Activated CD4-positive, alpha-beta memory T cell treated with anti-CD3 and anti-CD28 coated beads for 36 hours (primary cell): ENCODE measurements at places on chromosomes 3 and 15. TPM values are rescaled to one million over a fixed set of nuclear protein-coding genes. Genes with fewer than 3 reads are reported as not detected.
A peak's percentile ranks its signal among the peaks of the same experiment; 100 is the strongest.

- no peaks in the 10 kb centered on the region for H3K4me1 ChIP-seq
- no peaks in the 10 kb centered on the region for H3K27me3 ChIP-seq
- H3K36me3 ChIP-seq = peaks cover 7% of the 10 kb centered on the region
- H3K4me3 ChIP-seq = no peak overlapping the region
Observed at GRCh38 chr3:27324686-27325085, 44.5 kb downstream of the NEK10 start.

- H3K4me1 ChIP-seq = peaks cover 50% of the 10 kb centered on the region
- no peaks in the 10 kb centered on the region for H3K27me3 ChIP-seq
- peak overlapping the region; percentile 90 for H3K27ac ChIP-seq
- peak overlapping the region; percentile 87 for H3K4me3 ChIP-seq
- DNase-seq = peak; percentile 67
Observed at GRCh38 chr3:63912768-63913588, 795 bp upstream of the SCAANT1 start.

- no peak overlapping the region for H3K27ac ChIP-seq
- no peak overlapping the region for H3K4me3 ChIP-seq
Observed at GRCh38 chr3:188861842-188862744, 309.7 kb upstream of the TPRG1 start.

The RAB6B gene
- total RNA-seq = 3.9 TPM

The SAMD7 gene
- not detected for total RNA-seq

The ALDH1L1 gene
- not detected for total RNA-seq

The LRRIQ4 gene
- 0.14 TPM for total RNA-seq

The NAALADL2 gene
- not detected for total RNA-seq

GRCh38 chr3:70840106-70840870 is 527.9 kb upstream of the MDFIC2 start:
- peaks cover 8% of the 10 kb centered on the region for H3K4me1 ChIP-seq
- no peaks in the 10 kb centered on the region for H3K36me3 ChIP-seq
- no peak overlapping the region for H3K4me3 ChIP-seq
- DNase-seq = no peak
- no peaks in the 10 kb centered on the region for H3K27me3 ChIP-seq

The CTDSPL gene
- 3.7 TPM for total RNA-seq

- H3K27ac ChIP-seq = no peak overlapping the region
- H3K4me3 ChIP-seq = no peak overlapping the region
- no peaks in the 10 kb centered on the region for H3K36me3 ChIP-seq
Observed at GRCh38 chr3:36394176-36394575, 13.9 kb downstream of the STAC start.

The NMNAT3 gene
- total RNA-seq = 1.1 TPM

DNA sequence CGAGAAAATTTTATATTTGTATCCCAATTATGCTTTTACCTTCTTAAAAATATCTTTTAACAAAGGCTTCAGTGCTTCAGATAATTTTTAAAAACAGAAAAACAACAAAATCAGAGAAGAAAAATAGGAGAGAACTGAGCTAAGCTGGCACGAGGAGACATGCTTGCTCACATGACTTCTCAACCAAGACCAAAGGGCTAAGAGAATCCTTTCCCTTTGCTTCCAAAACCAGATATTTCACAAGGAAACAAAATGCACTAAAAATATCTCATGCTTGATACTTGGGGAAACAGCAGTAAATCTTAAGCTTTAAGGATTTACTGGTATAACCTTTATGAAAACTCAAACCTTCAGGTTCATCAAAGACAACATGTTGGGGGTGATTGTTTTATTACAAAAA is 58.4 kb downstream of the CAPN7 start:
- H3K4me3 ChIP-seq = no peak overlapping the region
- DNase-seq = no peak
- H3K27ac ChIP-seq = peak overlapping the region; percentile 64
- no peaks in the 10 kb centered on the region for H3K27me3 ChIP-seq
- peaks cover 51% of the 10 kb centered on the region for H3K4me1 ChIP-seq

DNA sequence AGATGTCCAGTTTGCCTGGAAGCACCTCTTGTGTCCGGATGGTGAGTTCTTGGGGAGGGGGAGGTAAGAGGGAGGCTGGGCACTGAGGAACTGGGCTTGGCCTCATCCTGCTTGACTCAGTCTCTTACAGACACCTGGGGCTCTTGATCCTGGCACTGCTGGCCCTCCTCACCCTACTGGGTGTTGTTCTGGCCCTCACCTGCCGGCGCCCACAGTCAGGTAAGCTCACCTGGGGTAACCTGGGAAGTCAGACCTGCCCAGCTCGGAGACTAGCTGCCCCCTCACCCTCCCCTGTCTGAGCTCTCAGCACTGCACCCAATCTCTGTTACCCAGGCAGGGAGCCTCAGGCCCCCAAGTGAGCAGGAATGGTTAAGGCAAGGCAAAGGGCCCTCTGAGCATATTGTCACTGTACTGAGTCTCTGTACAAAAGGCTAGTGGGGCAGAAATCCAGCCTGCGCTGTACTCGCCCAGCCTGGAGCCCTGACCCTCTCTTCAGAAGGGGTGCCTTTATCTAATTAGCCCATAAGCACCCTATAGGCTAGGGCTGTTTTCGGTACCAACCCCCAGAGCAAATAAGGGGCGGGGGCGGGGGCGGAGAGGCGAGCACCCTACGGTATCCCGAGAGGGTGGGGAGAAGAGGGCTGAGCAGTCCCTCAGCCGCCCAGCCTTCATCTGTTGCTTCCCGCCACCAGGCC is 2.2 kb upstream of the IL17RC start:
- H3K27ac ChIP-seq = no peak overlapping the region
- H3K27me3 ChIP-seq = peaks cover 2% of the 10 kb centered on the region
- H3K36me3 ChIP-seq = peaks cover 3% of the 10 kb centered on the region
- peaks cover 28% of the 10 kb centered on the region for H3K4me1 ChIP-seq
- DNase-seq = no peak
- peak overlapping the region; percentile 65 for H3K4me3 ChIP-seq

DNA sequence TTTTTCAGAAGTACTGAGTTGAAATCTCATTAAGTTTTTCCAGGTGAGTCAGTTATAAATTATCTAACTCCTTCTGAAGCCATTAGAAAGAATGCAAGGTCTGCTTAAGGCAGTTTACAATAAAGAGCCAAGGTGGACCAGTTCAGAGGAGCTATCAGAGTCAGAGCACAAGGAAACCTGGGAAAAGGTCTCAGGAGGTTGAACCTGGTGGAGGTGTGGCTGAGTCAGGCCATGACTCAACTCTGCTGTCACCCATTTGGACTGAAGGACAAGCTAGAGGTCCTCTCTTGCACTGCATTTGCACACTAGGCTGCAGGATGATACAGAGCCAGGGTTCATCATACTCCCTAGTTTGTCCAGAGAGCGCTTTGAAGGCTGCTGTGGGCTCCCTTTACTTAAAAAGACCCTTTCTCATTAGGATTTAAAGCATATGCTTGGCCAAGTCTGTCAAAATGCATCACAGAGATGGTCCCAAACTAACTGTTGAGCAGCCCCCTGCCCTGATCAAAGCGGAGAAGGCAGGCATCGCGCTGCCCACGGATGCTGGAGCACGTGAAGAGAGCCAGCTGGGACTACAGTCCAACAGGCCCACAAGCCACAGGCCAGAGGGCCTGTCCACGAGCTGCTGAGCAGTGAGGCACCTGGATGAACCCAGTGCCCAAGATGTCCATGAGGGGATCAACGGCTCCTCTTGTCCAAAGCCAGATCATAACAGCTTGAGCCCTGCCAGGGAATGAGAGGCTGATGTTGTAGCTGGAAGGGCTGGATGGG is 26.0 kb upstream of the MRPS22 start:
- peaks cover 6% of the 10 kb centered on the region for H3K27me3 ChIP-seq
- H3K4me3 ChIP-seq = no peak overlapping the region
- no peak for DNase-seq

GRCh38 chr15:99425657-99426301 is 140.0 kb upstream of the MEF2A start:
- no peak overlapping the region for H3K27ac ChIP-seq
- H3K4me3 ChIP-seq = no peak overlapping the region
- H3K36me3 ChIP-seq = peaks cover 2% of the 10 kb centered on the region
- DNase-seq = no peak
- peaks cover 4% of the 10 kb centered on the region for H3K27me3 ChIP-seq

The COL8A1 gene
- total RNA-seq = not detected

DNA sequence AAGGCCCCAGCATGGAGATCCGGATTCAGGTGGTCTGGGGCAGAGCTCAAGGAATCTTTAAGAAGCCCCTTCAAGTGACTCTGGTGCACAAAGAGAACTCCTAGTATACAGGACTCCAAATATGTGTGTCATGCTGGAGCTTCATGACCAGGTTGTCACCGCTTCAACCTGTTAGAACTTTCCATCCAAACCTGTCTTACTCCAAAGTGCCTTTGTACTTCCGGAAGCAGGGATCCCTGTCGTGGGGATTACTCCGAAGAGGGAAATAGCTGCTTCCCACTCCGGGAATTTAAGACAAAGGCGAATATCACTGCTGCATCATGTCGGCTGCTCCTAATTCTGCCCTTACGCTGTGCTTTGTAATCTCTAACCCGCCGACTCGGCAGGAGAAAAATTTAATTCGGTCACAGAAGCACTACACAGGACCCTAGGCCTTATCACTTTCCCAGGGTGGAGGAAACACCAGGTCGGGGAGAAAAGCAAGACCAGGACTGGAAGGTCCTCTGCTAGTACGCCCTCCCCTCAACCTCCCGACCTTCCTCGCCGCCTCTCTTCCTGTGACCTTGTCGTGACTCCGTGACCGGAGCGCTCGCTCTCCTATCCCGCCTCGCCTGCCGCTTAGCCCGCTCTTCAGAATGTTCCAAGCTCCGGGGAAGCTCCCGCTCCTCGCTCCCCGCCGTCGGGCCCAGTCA is 730 bp downstream of the HIGD1A start:
- DNase-seq = peak; percentile 57
- H3K27ac ChIP-seq = peak overlapping the region; percentile 86
- peaks cover 7% of the 10 kb centered on the region for H3K27me3 ChIP-seq
- H3K4me3 ChIP-seq = peak overlapping the region; percentile 95

The CIAO2A gene
- 97.4 TPM for total RNA-seq

GRCh38 chr15:45099549-45100165 is 14.3 kb downstream of the DUOX2 start:
- H3K4me1 ChIP-seq = no peaks in the 10 kb centered on the region
- no peak overlapping the region for H3K4me3 ChIP-seq
- peaks cover 1% of the 10 kb centered on the region for H3K27me3 ChIP-seq
- DNase-seq = no peak
- no peak overlapping the region for H3K27ac ChIP-seq
- no peaks in the 10 kb centered on the region for H3K36me3 ChIP-seq

- no peaks in the 10 kb centered on the region for H3K36me3 ChIP-seq
- DNase-seq = no peak
- no peak overlapping the region for H3K27ac ChIP-seq
- H3K4me1 ChIP-seq = no peaks in the 10 kb centered on the region
- H3K4me3 ChIP-seq = no peak overlapping the region
Observed at GRCh38 chr15:89826671-89827655, 12.3 kb upstream of the ANPEP start.

The OR5K2 gene
- total RNA-seq = not detected

DNA sequence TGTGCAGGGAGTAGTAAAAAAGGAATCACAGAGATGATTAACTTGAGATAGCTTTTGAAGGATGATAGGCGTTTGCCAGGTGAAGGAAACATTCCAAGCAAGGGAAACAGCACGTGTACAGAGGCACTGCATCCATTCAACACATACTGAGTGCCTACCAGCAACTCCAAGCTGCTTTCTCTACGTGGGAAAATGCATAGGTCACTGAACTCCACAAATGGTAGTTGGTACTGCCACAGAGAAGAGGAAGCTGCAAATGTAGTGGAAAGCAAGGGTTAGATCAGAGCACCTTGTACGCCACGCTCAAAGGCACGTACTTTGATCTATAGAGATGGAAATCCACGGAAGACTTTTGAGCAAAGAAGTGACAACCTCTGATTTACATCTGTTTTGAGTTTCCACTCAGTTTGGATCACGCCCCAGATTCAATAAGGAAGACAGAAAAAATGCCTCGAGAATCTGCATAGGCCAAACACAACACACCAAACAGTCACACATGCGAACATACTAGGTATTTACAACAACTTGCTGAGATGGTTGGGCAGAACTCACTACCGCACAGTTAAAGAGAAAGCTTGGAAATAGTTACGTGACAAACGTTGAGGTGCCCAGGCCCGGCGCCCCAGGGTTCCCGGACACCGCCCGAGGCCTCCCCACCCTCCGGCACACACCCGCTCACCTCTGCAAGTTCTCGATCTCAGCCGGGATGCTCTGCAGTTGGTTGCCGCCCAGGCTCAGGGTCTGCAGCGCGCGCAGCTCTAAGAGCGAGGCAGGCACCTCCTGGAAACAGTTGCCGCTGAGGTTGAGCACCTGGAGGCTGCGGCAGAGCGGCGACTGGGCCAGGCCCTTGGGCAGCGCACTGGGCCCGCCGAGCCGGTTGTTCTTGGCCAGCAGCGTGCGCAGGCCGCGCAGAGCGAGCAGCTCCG is 826 bp downstream of the LRRC58 start:
- DNase-seq = peak; percentile 67
- peak overlapping the region; percentile 85 for H3K27ac ChIP-seq
- H3K27me3 ChIP-seq = no peaks in the 10 kb centered on the region
- peaks cover 51% of the 10 kb centered on the region for H3K4me1 ChIP-seq

DNA sequence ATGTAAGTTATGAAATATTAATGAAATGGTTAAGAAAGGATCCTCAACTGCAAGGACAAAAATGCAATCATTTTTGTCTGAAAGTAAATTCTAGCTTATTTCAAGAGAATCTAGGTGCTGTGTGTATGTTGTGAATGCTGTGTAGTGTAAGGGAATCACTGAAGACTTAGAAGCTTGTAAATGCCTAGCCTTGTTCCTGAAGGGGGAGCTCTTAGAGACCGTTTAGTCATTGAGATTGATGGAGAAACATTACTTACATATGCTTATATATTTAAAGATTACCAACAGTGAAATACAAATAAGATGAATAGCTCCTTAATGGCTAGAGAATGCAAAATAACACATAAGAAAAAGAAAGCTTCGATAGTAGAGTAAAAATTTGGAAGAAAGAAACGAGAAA is 67.9 kb downstream of the CNTN4 start:
- H3K4me1 ChIP-seq = no peaks in the 10 kb centered on the region
- H3K27me3 ChIP-seq = no peaks in the 10 kb centered on the region
- H3K27ac ChIP-seq = no peak overlapping the region
- no peaks in the 10 kb centered on the region for H3K36me3 ChIP-seq

The POTEB gene
- not detected for total RNA-seq

The CCR4 gene
- 137 TPM for total RNA-seq

The GP9 gene
- not detected for total RNA-seq

GRCh38 chr15:72315706-72316370 is 4.1 kb downstream of the CELF6 start:
- DNase-seq = no peak
- H3K36me3 ChIP-seq = no peaks in the 10 kb centered on the region
- H3K4me1 ChIP-seq = peaks cover 20% of the 10 kb centered on the region
- H3K4me3 ChIP-seq = no peak overlapping the region

DNA sequence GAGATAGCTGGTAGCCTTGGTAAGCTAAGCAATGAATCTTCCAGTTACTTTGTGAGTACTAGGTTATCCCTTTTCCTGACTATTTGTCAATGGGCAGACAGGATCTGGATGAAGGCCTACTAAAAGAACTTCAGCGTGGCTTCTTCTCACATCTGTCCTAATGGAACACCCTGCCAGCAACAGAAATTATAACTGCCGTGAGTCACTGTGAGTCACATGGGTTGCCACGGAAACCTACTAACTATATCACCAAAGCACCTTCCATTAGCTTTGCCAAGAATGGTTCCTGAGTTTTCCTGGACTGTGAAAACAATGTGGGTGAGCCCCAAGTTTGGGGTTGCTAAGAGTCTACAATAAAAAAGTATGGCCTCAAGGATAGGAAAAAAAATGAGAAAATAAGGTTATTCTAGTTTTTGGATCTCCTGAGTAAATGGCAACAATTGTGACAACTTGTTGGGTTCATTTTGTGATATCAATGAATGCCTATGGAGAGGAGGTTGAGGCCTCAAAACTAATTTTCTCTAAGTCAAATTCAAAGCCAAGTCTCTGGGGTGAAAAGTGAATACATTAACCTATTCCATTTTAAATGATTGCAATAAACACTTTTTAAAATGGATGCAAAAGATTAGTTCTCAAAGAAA is 195.1 kb upstream of the ICE2 start:
- DNase-seq = peak; percentile 78
- H3K4me1 ChIP-seq = peaks cover 36% of the 10 kb centered on the region
- no peaks in the 10 kb centered on the region for H3K27me3 ChIP-seq
- H3K4me3 ChIP-seq = no peak overlapping the region
- peaks cover 11% of the 10 kb centered on the region for H3K36me3 ChIP-seq
